ENCODE measurements at places on chromosomes 5 and 9.

- DNase-seq, result no peak
Observed at GRCh38 chr9:133657120-133657661, 21.0 kb downstream of the DBH start.

DNA sequence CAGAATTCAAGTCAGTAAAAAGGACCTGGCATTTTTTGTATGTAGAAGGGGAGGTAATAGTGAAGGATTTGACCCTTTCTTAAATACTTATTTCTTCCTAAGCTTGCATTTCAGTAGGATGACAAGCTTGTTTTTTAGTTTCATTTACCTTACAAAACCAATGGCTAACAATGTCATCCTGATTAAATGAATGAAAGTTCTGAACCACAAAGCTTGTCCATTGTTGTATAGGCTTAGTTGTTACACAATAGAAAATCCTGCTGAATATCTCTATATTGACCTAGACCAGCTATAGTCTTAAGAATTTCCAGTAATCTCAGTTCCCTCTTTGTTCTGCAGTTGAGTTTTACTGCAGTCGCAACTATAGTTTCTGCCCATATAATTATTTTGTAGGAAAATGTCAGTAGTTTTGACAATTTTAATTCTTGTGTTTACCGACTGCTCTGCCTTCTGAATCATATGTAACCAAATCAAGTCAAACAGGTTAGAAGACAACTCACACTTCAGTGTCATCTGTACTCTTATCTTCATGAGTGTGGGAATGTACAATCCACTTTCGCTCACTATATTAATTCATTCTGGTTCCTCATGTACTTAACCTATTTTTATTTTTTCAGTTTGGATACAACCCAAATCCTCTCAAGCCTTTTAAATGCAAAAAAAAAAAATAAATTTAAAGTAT lies 195.7 kb downstream of the CD180 start:
- DNase-seq, result no peak

- DNase-seq, result no peak
Observed at GRCh38 chr5:106006242-106006641, 1664.5 kb downstream of the EFNA5 start.

DNA sequence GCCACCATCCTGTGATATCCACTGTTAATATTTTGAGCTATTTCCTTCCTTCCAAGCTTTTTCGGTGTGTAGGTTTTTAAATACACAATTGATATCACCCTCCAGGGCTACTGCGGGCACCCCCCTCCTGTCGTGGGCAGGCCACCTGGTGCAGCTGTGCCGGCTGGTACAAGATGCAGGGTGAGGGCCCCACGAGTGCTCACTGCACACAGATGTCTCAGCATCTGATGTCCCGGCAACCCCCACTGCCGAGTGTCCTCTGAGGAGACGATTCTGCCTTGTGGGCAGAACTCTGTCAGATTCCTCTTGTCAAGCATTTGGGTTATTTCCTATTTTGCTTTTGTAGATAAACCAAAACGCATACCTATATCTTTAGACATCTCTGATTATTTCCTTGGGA lies 25.1 kb downstream of the CACNA1B start:
- DNase-seq, result no peak

DNA sequence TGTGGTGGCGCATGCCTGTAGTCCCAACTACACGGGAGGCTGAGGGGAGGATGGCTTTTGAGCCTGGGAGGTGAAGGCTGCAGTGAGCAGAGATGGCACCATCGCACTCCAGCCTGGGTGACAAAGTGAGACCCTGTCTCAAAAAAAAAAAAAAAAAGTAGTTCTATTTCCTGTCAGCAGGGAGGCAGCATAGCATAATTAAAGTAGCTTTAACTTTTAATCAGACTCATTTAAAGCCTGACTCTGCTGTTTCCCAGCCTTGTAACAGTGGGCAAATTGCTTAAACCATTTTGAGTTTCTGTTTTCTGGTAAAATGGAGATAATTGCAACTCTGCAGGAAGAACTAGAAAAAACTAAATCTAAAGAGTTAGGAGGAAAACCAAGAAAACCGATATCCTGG lies 31.2 kb downstream of the CNOT6 start:
- no peak for DNase-seq

GRCh38 chr9:96293498-96294158 lies 8.3 kb downstream of the HSD17B3 start:
- peak; percentile 18 for DNase-seq

DNA sequence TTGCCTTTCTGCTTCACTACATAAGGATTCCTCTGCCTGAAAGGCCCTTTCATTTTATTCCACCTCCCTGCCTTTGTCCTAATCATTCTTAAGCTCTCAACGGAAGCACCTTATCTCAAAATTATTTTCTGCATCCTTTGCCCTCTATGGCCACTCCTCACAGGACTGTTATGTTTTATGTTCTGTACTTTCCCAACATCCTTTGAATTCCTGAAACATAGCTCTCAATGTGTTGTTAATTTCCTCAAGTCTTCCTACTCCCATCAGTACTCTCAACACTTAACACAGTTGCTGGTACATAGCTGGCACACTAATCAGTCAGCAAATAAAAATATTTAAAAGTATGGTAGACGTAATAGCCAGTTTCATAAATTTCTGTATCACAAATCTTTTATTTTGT lies 193.0 kb downstream of the RFX3 start:
- no peak for DNase-seq

DNA sequence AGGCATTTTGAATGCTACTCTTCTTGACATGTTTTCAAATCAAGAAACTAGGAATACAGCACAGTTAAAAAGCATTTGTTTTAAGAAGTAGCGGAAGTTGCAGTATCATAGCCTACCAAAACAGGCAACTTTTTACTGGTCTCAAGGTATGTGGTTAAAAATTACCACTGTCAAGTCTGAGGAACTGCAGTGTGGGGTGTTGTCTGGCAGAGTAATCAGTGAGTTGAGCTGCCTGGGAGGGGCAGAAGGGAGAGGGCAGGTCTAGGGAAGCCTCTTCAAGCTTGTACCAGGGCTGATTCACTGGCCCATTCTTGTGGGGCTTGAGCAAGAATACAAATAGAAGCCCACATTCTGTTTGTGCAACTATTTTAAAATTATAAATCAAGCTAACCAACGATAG lies 42.4 kb upstream of the SV2C start:
- no peak for DNase-seq

GRCh38 chr5:153880106-153880505 lies 158.6 kb downstream of the FAM114A2 start:
- no peak for DNase-seq

DNA sequence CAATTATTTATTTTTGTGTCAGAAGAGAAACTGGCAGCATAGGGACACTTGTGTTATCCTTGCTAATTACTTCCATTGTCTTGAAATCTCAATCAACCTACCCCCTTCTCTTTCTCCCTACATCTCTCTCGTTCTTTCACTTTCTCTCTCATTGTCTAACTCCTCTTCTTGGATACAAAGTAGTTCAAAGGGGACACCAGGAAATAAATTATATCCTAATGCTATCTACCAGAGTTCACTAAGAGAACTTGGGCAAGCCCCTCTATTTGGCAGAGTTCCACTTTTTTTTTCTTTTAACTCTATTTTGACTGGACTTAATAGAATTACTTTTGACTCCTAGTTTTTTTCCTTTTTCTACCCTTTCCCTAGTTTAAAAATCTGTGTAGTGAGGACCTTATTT lies 102.2 kb downstream of the MEF2C start:
- no peak for DNase-seq

DNA sequence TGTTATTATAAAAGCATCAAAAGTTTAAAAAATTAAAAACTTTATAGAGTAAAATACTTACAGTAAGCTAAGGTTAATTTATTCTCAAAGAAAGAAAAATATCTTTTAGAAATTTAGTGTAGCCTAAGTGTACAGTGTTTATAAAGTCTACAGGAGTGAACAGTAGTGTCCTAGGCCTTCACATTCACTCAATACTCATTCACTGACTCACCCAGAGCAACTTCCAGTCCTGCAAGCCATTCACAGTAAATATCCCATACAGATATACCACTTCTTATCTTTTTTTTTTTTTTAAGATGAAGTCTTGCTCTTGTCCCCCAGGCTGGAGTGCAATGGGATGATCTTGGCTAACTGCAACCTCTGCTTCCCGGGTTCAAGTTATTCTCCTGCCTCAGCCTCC lies 73.1 kb upstream of the FST start:
- DNase-seq, result no peak

GRCh38 chr5:140590861-140591260 lies 26.2 kb downstream of the SLC35A4 start:
- DNase-seq, result no peak
